ENCODE measurements at places on chromosomes 7 and 10.
A peak's percentile ranks its signal among the peaks of the same experiment; 100 is the strongest.

GRCh38 chr10:8315619-8316021 is 261.1 kb downstream of the GATA3 start:
- no peak for DNase-seq

- DNase-seq, result peak; percentile 23
Observed at GRCh38 chr7:1033546-1034145, 10.7 kb upstream of the GPR146 start.

DNA sequence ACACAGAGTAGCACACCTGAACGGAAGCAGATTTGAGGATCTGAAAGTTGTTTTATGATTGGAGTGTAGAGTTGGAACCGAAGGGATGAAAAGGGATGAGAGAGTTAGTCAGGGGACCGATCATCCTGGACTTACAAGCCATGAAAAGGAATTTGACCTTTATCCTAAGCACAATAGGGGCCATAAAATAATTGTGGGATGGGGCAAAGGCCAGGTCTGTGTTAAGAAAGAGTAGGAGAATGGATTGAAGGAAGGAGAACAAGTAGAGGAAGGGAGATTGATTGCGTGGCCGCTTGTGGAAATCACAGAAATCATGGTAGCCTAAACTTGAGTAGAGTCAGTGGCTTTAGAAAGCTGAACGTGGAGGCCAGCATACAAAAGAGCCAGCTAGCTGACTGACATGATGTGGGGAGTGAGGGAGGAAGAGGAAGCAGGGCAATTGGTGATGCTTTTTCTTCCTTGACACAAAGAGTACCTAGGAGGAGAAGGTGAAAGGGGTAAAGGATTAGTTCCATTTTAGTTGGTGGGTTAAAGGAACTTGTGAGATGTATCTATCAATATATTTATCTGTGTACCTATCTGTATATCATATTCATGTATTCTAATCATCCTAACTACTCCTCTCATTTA is 67.1 kb upstream of the RPA3 start:
- no peak for DNase-seq

DNA sequence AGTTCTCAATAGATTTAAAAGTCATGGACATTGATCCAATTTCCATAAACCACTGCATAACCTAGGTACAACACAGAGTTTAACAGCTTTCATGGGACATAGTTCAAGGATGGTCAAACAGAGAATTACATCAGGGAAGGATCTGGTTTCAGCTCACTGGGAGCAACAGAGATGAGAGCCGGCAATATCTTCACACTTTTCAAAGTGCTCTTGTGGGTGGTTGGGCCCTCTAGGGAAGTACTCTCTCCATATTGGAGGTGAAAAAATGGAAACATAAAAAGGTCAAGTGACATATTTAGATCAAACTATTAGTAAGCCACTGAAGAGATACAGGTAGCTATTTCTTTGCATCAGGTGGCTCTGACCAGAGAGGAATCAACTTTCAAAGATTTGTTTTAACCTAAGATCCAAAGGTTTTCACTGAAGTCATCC is 61.8 kb upstream of the LRRN3 start:
- DNase-seq, result no peak

DNA sequence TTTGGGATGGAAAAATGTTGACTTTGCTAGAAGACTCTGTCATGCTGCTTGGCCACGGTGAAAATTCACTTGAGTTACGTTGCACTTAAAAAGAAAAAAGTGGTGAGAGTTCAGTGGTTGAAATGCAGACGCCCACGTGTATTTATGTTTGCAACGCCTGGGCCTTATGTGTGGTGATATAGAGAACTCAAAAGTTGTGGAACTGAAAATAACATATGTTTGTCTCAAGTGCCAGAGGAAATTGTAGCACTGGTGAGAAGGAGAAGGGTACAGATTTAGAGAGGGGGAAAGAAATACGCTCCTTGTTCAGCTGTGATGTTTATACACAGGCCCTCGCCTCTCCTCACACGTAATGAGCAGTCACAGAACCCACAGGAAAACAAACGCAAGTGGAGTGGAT is 73.6 kb downstream of the EMX2 start:
- no peak for DNase-seq

GRCh38 chr10:125783957-125784356 is 8.3 kb upstream of the MMP21 start:
- DNase-seq, result no peak

DNA sequence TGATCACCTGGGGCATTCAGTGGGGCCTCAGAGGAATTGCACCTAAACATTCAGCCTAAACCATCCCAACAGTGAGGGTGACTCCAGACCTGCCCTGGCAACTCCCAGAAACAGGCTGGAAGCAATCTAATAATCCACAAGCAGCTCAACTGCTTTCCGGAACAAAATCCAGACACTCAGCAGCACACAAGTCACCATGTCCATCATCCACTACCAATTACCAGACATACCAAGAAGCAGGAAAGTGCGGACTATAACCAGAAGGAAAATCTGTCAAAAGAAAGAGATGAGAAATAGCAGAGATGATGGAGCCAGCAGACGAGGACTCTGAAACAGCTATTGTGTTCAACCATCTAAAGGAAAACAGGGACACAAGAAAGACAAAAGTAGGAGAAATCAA is 342.6 kb upstream of the ZMIZ1 start:
- DNase-seq, result no peak

DNA sequence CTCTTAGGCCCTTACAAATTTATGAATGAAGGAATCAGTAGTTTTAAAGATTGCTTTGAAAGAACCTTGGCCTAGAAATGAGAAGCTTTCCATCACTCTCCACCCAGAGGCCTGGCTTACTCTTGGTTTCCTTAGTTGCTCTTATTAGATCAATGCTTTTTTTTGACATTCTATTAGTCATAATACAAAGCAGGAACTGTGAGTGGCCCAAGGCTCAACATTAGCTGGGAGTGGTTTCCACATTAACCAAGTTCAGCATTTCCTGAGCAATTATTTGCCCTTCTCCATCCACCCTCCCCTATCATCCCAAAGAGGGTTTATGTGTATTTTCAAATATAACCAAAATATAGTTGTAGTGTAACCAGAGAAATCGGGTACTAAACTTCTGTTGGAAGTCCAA is 103.4 kb upstream of the FAM204A start:
- no peak for DNase-seq

GRCh38 chr7:131642429-131642828 is 86.0 kb upstream of the PODXL start:
- DNase-seq, result no peak

- DNase-seq, result no peak
Observed at GRCh38 chr7:134186801-134187200, 59.7 kb downstream of the LRGUK start.

GRCh38 chr10:48902096-48902495 is 37.5 kb downstream of the LRRC18 start:
- DNase-seq, result no peak

DNA sequence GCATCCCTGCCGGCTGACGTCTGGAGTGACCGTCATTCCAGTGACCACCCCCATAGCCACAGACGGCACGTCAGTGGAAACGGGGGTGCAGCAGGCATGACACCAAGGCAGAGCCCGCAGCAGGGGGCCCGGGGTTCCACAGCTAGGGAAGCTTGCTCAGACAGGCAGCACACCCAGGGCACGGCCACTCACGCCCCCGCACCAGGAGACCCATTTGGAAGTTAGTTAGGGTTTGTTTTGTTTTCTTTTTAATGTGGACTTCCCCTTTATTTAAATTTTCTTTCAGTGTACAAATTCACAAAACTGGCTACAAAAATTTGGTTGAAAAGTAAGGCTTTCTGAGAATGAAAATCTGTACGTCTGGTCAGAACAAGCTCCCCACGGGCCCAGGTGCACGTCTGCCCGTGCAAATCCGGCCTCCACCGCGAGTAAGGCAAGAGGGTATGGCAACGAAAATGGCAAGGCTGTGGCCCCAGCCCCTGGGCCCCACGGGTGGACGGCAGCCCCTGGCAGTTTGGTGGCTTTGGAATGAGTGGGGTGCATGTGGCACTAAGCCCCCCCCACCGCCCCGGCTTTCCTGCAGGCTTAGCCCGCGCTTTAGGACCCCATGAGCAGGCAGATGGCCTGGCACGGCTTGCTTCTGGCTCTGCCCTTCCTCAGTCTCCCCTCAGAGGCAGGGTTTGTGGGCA is 124.2 kb downstream of the FAM53B start:
- DNase-seq, result no peak

DNA sequence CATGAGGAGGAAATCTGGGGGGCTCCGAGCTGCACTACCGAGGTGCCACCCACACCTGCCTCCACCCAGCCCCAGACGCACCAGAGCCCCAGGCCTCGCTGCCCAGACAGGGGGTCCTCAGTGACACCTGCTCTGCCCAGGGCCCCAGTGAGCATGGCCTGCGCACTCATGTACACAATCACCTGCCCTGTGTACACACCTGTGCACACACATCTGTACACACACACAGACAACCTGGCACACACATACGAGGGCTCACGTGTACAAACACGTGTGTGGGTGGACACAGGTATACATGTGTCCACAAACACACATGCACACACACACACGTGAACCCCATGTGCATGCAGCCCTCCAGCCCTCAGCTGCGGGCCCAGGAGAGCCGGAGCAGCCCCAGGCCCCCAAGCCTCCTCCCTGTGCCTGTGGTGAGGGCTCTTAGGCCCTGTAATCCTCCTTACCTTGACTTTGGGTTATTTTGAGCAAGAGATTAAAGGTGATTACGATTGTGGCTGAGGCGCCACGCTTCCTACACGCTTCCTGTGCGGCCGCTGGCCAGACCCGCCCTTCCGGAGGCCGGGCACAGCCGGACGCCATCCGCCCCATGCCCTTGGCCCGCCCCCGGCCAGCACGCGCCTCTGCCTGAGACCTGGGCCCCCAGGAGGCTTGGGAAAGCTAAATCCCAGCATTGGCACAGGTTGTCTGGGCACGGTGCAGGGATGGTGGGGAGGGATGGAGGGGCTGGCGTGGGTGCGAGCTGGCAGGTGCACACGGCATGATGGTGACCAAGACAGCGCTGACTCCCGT is 71.9 kb downstream of the ELFN1 start:
- no peak for DNase-seq

DNA sequence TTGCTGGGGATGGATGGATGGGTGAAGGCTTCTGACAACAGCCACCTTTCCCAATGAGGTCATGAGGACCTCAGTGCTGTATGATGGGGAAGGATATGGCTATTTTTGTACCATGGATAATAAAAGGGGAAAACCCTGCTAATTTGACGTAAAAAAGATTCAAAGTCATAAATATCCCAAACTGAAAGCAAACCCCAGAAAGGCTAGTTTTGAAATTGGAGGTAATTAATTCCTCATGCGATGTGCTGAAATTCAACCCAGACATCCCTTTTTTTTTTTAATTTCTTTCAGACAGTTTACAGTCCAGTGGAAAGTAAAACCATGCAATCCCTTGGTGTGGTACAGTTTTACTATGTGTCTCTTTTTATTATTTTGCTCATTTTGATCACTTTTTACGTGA is 254.5 kb upstream of the BMPER start:
- no peak for DNase-seq

DNA sequence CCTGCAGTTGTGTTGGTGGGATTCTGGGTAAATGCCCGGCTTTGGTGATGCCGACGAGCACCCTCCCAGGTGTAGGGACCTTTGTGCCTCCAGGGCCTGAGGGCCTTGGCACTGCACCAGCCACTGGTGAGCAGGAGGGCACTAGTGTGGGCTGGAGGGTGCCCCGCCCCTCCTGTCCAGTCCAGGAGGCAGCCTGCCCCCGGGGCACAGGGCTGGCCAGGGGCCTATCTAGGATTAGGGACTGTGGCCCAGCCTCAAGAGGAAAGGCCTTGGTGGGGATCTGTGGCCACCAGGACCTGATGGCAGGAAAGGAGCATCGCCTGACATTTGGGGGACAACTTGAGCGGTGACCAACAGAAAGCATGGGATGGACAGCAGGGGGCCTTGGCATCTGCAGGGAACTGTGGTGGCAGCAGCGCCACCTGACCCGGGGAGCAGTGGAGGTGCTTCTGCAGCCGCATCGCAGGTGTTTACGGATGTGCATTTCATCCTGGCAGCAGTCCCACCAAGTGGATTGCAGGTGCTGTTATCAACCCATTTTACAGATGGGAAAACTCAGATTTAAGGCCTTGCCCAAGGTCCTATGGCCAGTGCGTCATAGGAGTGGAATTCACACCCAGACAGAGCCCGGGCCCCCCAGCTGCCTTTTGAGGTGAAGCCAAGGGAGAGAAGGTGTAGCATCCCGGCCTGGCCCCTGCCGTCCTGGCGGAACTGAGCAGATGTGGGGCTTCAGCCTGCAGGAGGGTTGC is 11.1 kb downstream of the ZNF316 start:
- DNase-seq, result no peak

GRCh38 chr7:116692401-116693308 is 20.7 kb downstream of the MET start:
- DNase-seq, result no peak

Data from activated CD4-positive, alpha-beta T cell treated with anti-CD3 and anti-CD28 coated beads, Interleukin-2, amount 50 U/mL, for 1 hour (primary cell).